ENCODE measurements at places on chromosomes 12 and 14.

DNA sequence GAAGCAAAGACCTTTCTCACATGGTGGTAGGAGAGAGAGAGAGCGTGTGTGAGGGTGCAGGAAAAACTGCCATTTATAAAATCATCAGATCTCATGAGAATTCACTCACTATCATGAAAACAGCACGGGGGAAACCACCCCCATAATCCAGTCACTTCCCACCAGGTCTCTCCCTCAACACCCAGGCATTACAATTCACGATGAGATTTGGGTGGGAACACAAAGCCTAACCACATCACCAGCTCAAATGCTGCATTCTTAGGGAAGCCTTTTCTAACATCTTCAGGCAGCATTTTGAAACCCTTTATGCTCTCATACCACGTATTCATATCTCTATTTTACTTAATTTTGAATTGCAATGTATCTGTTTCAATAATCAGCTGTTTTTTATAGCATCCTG lies 165.9 kb downstream of the TMTC3 start:
- no peak for DNase-seq

DNA sequence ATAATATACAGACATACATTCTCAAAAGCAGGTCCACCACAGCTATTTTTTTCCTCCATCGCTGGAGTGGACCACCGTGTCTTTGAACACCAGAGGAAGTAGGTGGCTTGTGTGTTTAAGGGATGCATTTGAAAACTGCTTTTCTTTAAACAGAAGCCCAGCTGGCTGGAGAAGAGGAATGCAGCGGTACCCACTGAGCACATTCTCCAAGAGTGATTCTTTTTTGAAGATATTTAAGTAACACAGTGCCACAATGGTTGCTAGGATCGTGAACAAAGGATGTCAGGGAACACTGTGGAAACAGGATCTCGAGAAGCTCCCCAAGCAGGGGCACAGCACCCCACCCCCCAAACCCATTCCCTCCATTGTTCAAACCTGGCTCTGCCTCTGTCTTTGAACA lies 286.6 kb upstream of the PWP1 start:
- DNase-seq, result no peak

GRCh38 chr12:2751230-2751629 lies 43.5 kb upstream of the FKBP4 start:
- DNase-seq, result no peak

DNA sequence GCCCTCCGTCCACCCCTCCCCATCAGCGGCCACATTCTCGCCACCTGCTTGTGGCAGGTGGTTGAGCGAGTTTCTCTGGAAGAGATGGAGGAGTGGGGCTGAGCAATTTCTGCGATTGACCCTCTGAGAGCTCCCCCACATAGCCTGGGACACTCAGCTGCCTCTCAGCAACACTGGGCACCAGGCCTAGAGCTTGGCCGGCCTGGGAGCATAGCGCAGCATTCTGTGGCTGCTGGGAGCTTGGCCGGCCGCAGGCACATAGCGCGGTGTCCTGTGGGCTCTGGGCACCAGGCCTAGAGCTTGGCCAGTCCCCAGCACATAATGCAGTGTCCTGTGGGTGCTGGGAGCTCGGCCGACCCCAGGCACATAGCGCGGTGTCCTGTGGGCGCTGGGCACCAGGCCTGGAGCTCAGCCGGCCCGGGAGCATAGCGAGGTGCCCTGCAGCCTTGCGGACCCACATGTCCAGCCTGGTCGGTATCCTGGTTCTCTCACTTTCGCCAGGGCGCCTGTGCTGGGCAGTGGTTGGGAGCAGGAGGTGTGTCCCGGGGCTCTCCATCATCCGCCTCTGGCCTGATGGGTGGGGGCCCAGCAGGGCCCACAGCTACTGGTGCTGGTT lies 43.8 kb downstream of the LRCOL1 start:
- no peak for DNase-seq

DNA sequence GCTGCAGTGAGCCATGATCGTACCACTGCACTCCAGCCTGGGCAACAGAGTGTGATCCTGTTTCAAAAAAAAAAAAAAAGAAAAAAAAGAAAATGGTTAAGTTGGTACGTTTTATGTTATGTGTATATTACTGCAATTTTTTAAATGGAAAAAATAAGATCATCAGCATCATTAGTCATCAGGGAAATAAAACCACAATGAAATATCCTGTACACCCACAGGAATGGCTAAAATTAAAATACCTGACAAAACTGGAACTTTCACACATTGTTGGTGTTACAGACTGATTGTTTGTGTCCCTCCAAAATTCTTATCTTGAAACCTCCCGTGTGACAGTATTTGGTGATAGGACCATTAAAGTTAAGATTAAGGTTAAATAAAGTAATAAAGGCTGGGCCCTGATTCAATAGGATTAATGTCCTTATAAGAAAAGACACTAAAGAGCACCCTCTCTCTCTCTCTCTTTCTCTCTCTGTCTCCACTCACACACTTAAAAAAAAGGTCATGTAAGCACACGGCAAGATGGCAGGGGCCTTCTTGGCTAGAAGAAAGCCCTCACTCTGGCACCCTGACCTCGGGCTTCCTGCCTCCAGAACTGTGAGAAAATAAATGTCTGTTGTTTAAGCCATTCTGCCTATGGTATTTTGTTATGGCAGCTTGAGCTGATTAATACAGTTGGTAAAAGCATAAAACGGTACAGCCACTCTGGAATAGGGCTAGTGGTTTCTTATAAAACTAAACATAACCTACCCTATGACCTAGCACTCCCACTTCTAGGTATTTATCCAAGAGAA lies 48.3 kb upstream of the ZFP36L1 start:
- no peak for DNase-seq

GRCh38 chr14:96086032-96086431 lies 46.9 kb downstream of the C14orf132 start:
- peak; percentile 86 for DNase-seq

DNA sequence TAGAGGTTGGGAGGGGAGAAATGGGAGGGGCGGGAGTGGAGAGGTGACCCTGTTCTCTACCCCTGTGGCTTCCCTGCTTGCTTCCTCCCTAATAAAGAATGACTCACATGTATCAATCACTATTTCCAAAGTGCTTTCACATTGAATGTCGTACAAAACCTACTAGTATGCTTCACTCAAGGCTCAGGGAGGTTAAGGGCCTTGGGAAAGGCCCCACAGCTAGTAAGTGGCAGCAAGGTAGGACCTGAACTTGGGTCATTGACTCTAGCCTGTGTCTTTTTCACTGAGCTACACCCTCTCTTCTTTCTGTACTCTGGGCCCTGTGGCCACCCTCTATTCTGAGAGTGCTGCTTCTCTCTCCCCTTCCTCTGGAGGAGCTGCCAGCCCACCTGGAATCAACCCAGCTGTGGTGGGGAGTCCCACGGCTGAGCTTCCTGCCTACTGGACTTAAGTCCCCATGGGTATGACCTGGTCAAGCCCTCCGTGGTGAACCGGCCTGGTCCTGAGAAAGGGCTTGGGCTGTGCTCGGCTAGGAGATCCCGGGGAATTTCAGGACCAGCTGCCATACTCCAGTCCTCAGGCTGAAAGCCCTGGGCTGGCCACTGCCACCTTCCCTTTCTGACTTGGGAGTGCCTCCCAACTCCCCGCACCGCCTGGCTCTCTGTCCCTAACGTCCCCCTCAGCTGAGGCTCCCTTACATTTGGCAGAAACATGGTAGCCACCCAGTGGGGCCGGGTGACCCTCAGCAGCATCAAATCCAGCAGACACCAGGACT lies 13.0 kb downstream of the SLC48A1 start:
- DNase-seq, result no peak

DNA sequence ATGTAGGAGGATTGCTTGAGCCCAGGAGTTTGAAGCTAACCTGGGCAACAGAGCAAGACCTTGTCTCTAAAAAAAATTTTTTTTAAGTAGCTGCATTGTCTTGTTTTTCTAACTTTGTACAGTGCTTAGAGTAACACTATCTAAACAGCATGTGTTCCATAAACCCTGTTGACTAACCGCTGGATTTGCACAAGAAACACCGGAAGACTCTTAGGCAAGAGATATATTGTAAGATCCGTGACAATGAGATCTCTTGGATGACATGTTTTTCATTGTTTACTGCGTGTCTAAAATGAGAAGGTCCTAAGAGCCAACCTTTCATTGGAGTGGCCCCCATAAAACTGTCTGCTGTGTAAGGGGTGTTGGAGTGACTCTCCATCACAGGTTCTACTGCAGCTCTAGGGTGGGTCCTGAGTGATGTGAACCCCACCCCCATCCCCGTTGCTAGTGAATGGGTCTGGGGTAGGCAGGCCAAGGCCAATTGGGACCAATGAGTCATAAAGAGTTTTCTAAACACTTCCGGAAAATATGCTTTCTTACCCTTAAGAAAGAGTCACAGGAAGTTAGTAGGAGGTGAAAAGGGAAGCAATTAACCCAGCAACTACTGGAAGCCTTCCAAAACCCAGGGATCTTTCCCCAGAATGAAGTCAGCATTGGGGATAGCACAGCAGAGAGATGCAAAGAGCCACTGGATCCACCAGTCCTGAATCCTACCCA lies 24.3 kb upstream of the PCNX1 start:
- peak; percentile 59 for DNase-seq
